ENCODE measurements at places on chromosomes 16 and 17. TPM values are rescaled to one million over a fixed set of nuclear protein-coding genes. Genes with fewer than 3 reads are reported as not detected.

PPP1R27 gene
- not detected for total RNA-seq

ARL2BP gene
- total RNA-seq: 40.3 TPM

SULT1A4 gene
- 2.0 TPM for total RNA-seq

PTX4 gene
- not detected for total RNA-seq

CNTNAP1 gene
- total RNA-seq: 6.6 TPM

WFDC1 gene
- total RNA-seq: 0.49 TPM

NOXO1 gene
- 0.98 TPM for total RNA-seq

PARD6A gene
- total RNA-seq: 5.2 TPM

PROCA1 gene
- 3.4 TPM for total RNA-seq

SPATA22 gene
- 0.98 TPM for total RNA-seq

EPN3 gene
- total RNA-seq: not detected

CSH1 gene
- not detected for total RNA-seq

CD19 gene
- total RNA-seq: 0.74 TPM

All from temporal lobe (tissue), 4 donors.